ENCODE measurements at places on chromosomes 1 and 21. TPM values are rescaled to one million over a fixed set of nuclear protein-coding genes. Genes with fewer than 3 reads are reported as not detected.

DNA sequence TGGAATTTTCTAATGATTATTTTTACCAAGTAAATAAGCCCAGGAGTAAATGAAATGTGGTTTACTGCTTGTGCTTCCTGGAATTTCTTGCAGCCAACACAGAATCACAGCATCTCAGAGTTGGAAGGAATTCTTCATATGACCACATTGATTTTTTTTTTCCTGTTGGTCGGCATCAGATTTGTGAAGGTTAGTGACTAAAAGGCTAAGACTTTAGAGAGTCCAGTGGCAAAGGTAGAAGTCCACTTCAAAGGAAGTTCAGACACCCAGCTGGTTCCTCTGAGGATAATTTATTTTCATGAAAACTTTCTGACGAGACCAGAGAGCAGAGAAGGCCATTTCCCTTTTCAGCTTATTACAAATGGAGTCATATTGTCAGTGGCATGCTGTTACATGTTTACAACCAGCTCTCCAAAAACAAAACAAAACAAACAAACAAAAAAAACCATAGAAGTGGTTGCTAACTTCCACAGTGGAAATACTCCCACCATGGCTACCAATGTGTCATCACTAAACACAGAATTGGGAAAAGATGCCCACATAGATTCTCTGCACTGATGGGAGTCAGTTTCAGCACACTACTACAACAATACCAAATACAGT is 77.2 kb upstream of the CDC42BPA start:
- no peaks in the 10 kb centered on the region for H3K4me1 ChIP-seq
- H3K36me3 ChIP-seq: no peaks in the 10 kb centered on the region
- no peak for DNase-seq
- H3K27ac ChIP-seq: no peak overlapping the region
- H3K27me3 ChIP-seq: no peaks in the 10 kb centered on the region

DNA sequence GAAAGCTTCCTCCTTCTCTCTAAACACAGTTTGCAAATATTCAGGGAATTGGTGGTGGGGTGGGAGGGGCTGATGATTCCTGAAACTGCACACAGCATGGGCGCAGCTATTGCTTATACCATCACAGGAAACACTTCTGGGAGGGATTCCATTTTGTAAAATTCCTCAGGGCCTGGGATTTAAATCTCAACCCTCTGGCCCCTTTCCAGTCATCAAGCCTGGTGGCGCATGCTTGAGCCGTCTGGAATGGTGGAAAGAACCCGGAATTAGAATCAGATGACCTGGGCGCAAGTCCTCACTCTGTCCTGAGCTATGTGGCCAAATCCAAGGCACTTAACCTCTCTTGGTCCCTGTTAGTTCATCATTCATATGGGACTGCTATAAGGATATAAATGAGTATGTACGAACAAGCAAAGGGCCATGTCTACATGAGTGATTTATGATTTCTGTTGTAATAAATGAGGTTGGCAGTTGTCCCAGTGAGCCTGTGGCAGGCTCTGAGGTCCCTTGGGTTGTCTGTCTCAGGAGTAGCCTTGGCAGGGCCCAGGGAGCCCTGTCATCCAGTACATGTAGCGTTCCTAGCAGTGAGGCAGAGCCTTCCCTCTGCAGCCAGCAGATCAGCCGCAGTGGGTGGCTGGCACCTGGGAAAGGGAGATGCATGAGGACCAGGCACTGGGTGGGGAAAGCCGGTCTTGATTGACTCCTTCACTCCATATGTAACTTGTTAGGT is 72.0 kb downstream of the MAN1C1 start:
- H3K27ac ChIP-seq: peak overlapping the region; percentile 19
- peaks cover 7% of the 10 kb centered on the region for H3K4me1 ChIP-seq
- no peaks in the 10 kb centered on the region for H3K27me3 ChIP-seq
- DNase-seq: no peak
- H3K4me3 ChIP-seq: no peak overlapping the region

GRCh38 chr1:32470431-32470830 is 5.6 kb downstream of the ZBTB8B start:
- peaks cover under 1% of the 10 kb centered on the region for H3K4me1 ChIP-seq
- peaks cover under 1% of the 10 kb centered on the region for H3K27me3 ChIP-seq
- DNase-seq: no peak
- H3K27ac ChIP-seq: no peak overlapping the region

- no peak overlapping the region for H3K4me3 ChIP-seq
- no peaks in the 10 kb centered on the region for H3K36me3 ChIP-seq
- H3K27ac ChIP-seq: no peak overlapping the region
- DNase-seq: no peak
These were observed 16.5 kb upstream of the OVAAL start for GRCh38 chr1:180542113-180542837.

DNA sequence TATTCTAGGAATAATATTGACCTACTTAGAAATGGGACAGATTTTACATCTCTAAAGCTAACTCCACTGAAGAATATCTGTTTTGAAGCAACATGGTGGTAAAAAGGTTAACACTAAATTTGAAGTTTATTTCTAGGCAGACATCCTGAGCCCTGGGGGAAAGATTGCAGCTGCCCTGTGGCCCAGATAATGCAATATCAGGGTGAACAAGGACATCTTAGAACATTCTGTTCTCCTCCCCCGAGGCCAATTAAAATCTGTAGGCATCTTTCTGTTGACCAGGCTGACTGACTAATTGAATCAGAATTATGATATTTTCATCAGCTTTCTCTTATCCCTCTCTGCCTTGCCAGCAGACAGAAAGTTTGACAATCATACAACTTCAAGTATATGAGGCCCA is 149.8 kb upstream of the DUSP10 start:
- no peak overlapping the region for H3K4me3 ChIP-seq
- peaks cover 5% of the 10 kb centered on the region for H3K4me1 ChIP-seq
- H3K27ac ChIP-seq: no peak overlapping the region

- no peaks in the 10 kb centered on the region for H3K36me3 ChIP-seq
- no peak for DNase-seq
- H3K27me3 ChIP-seq: no peaks in the 10 kb centered on the region
- peaks cover 61% of the 10 kb centered on the region for H3K4me1 ChIP-seq
These were observed 21.6 kb downstream of the PLPP3 start for GRCh38 chr1:56557746-56558145.

- H3K27me3 ChIP-seq: no peaks in the 10 kb centered on the region
- no peak for DNase-seq
- H3K4me1 ChIP-seq: no peaks in the 10 kb centered on the region
- no peak overlapping the region for H3K4me3 ChIP-seq
These were observed 78.3 kb downstream of the CLEC20A start for GRCh38 chr1:178418284-178418955.

DNA sequence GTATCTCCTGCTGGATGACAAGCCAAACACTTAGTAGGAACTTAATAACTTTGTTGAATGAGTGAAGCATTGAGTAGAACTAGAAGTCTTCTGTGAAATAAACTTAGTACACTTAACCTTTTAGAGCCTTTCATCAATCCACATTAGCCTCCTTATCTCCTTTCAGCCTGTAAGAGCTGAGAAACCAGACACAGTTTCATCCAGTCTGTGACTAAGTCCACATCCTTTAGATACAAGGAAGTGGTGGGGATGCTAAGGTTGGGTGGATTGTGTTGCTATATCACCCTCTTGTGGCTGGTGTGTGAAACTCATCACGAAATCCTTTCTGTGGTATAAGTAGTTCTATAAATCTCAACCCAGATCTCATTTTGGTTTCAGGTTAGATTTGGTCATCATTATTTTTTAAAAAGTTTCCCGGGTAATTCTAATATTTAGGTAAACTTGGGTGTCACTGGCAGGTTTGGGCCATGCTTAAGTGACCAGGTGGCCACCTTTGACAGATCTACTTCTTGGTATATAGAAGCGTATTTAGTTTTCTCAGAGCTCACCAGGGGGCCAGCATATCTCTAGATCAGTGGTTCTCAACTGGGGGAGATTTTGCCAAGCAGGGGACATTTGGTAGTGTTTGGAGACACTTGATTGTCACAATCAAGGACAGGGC is 27.8 kb upstream of the CD84 start:
- no peaks in the 10 kb centered on the region for H3K36me3 ChIP-seq

- DNase-seq: no peak
These were observed 76.0 kb upstream of the C1orf105 start for GRCh38 chr1:172344444-172344843.

DNA sequence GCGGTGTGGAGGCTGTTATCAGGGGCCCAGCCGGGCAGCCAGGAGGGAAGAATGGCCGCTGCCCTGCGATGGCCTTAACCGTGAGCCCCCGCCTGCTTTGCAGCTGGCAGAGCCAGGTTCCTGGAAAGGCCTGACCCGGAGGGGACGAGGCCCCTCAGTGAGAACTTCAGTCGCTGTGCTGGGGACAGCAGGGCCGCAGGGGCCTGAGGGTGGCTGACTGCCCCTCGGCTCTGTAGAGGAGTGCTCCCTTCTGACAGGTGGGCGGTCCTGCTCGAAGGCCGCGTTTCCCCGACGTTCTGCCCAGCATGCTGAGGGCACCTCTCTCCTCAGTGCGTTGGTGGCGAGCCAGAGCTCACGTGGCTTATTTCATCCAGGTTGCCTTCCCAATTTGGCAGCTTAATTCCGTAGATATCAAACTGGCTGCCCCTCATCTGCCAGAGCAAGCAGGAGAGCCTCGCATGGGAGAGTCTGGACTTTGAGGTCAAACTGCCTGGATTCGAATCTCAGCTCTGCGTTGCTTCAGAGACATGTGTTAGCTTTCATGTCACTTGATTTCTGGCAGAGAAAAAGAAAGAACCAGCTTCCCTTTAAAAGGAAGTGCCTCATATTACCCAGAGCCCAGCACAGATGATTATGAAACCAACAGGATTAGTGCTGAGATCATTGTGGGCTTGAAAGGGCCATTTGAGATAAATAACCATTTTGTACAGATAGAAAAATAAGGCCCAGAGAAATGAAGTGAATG is 239.8 kb downstream of the SDCCAG8 start:
- H3K36me3 ChIP-seq: no peaks in the 10 kb centered on the region
- DNase-seq: no peak
- peak overlapping the region; percentile 92 for H3K27ac ChIP-seq
- peaks cover 20% of the 10 kb centered on the region for H3K4me1 ChIP-seq

- H3K4me1 ChIP-seq: no peaks in the 10 kb centered on the region
- no peak overlapping the region for H3K4me3 ChIP-seq
- H3K27ac ChIP-seq: no peak overlapping the region
These were observed 146.1 kb upstream of the FGGY start for GRCh38 chr1:59150577-59151386.

GRCh38 chr1:82697965-82698364 is 897.2 kb downstream of the ADGRL2 start:
- no peaks in the 10 kb centered on the region for H3K4me1 ChIP-seq
- no peak for DNase-seq
- no peak overlapping the region for H3K4me3 ChIP-seq
- no peaks in the 10 kb centered on the region for H3K36me3 ChIP-seq

DNA sequence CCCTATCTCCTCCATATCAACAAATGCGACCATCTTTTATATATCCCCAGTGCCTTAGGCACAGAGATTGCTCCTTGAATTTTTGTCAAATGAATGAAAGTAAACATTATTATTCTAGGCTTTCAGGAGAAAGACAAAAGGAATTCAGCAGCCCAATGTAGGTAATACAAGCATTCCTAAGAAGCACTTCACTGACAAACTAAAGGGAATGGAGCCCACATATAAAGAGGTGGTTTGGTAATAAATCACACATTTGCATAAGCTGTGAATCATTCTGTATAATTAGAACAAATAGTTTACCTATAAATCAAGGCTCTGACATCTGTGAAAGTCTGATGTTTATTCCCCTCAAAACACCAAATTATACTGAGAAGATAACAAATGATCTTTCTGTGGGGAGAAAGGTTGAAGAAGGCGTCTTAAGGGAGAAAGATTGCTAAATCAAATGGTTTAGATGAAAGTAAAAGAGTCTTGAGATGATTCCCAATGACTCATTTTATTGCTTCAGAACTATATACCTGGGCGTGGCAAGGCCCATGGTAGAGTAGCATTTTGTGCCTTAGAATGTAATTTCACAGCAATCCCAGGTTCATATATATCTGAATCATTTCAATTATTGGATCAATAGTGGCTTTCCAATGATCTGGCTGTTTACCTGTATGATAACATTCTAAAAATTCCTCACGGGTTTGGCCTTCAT is 558.1 kb downstream of the AGBL4 start:
- H3K4me3 ChIP-seq: no peak overlapping the region
- no peak for DNase-seq
- H3K36me3 ChIP-seq: no peaks in the 10 kb centered on the region

- no peaks in the 10 kb centered on the region for H3K27me3 ChIP-seq
- H3K4me3 ChIP-seq: no peak overlapping the region
- H3K4me1 ChIP-seq: no peaks in the 10 kb centered on the region
- DNase-seq: no peak
- H3K36me3 ChIP-seq: no peaks in the 10 kb centered on the region
These were observed 114.5 kb upstream of the KCNK2 start for GRCh38 chr1:214967865-214968575.

- peaks cover 5% of the 10 kb centered on the region for H3K4me1 ChIP-seq
- no peaks in the 10 kb centered on the region for H3K36me3 ChIP-seq
- H3K27ac ChIP-seq: no peak overlapping the region
These were observed 27.7 kb upstream of the LY9 start for GRCh38 chr1:160768295-160768657.

- no peaks in the 10 kb centered on the region for H3K4me1 ChIP-seq
- DNase-seq: peak; percentile 73
- H3K27ac ChIP-seq: no peak overlapping the region
These were observed 22.4 kb upstream of the SYNC start for GRCh38 chr1:32724678-32725614.

- H3K27me3 ChIP-seq: no peaks in the 10 kb centered on the region
- no peaks in the 10 kb centered on the region for H3K36me3 ChIP-seq
- no peak overlapping the region for H3K27ac ChIP-seq
- H3K4me3 ChIP-seq: no peak overlapping the region
These were observed 45.6 kb upstream of the ACTRT2 start for GRCh38 chr1:2975466-2976179.

- no peaks in the 10 kb centered on the region for H3K36me3 ChIP-seq
- H3K27ac ChIP-seq: no peak overlapping the region
- H3K4me1 ChIP-seq: no peaks in the 10 kb centered on the region
- no peaks in the 10 kb centered on the region for H3K27me3 ChIP-seq
These were observed 265.7 kb upstream of the TMEM51 start for GRCh38 chr1:14887764-14888350.

- peak; percentile 69 for DNase-seq
- H3K27ac ChIP-seq: no peak overlapping the region
These were observed 26.2 kb downstream of the NEK2 start for GRCh38 chr1:211648980-211649934.

- H3K4me3 ChIP-seq: no peak overlapping the region
- H3K36me3 ChIP-seq: peaks cover 6% of the 10 kb centered on the region
- H3K27me3 ChIP-seq: no peaks in the 10 kb centered on the region
These were observed 30.9 kb downstream of the SLC27A3 start for GRCh38 chr1:153805886-153806719.

DNA sequence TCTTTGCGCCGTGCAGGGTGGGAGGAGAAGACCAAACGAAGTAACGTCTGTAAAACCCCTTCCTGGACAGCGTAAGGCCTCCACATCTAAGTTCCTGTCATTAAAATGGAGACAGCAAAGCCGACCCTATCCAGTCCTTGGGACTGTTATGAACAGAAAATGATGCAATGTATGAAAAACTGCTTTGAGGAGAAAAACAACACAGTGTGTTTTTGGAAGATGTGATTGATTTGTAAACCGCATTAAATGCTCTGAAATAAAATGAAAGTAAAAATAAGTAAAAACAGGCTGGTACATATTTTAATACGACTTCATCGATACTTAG is 827 bp upstream of the URB1 start:
- peak overlapping the region; percentile 71 for H3K27ac ChIP-seq
- peak overlapping the region; percentile 95 for H3K4me3 ChIP-seq
- no peak for DNase-seq

CBS gene
- total RNA-seq: 172 TPM

SYDE2 gene
- total RNA-seq: 11.5 TPM

FAM72C gene
- 12.2 TPM for total RNA-seq

ADCY10 gene
- total RNA-seq: 4.7 TPM

SPRR2B gene
- total RNA-seq: not detected

PLA2G5 gene
- total RNA-seq: 2.0 TPM

CD52 gene
- total RNA-seq: 4.0 TPM

SPOCD1 gene
- total RNA-seq: 0.19 TPM

RORC gene
- 59.2 TPM for total RNA-seq

AIM2 gene
- 0.42 TPM for total RNA-seq

Measured in liver (tissue), 10 donors.